Skin of body (tissue), 3 donors: ENCODE measurements at places on chromosomes 2 and 18. TPM values are rescaled to one million over a fixed set of nuclear protein-coding genes. Genes with fewer than 3 reads are reported as not detected.

GALNT3 gene
- total RNA-seq: 20.3 TPM

ICA1L gene
- 13.5 TPM for total RNA-seq

FMNL2 gene
- total RNA-seq: 43.7 TPM

ITGB6 gene
- 11.6 TPM for total RNA-seq

CTDP1 gene
- 14.1 TPM for total RNA-seq

ERLEC1 gene
- 50.9 TPM for total RNA-seq

GPAT2 gene
- 1.2 TPM for total RNA-seq

CFAP65 gene
- total RNA-seq: not detected

- DNase-seq: peak; percentile 0
Observed at GRCh38 chr2:157628477-157629415, at the start of gene ACVR1C. TSS of gene ACVR1C (minus strand) at chr2:157628864. CDS start at chr2:157628644, 220 bp downstream.

GRCh38 chr18:26719896-26720295 lies 145.6 kb downstream of the AQP4 start:
- DNase-seq: no peak

DNA sequence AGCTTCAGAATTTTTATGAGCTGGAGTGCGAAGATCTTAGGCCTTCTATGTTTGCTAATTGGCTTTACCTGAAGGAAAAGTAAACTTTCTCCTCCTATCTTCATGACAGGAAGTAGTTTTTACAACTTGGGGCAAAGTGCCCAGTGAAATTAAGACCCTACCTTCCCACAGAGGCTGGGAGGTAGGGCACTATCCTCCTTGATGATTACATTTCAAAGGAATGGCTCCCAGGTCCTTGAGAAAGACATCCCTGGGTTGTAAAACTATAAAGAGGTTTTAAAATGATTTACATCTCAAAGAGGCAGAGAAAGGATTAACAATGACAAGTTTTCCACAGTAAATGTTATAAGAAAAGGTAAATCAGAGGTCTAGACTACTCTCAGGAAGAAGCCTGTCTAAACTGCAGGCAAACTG lies 155.8 kb downstream of the CDH7 start:
- no peak for DNase-seq

- no peak for DNase-seq
Observed at GRCh38 chr2:242060212-242060835, 190.8 kb downstream of the RTP5 start.

GRCh38 chr18:36419900-36420531 lies 122.5 kb downstream of the FHOD3 start:
- no peak for DNase-seq

DNA sequence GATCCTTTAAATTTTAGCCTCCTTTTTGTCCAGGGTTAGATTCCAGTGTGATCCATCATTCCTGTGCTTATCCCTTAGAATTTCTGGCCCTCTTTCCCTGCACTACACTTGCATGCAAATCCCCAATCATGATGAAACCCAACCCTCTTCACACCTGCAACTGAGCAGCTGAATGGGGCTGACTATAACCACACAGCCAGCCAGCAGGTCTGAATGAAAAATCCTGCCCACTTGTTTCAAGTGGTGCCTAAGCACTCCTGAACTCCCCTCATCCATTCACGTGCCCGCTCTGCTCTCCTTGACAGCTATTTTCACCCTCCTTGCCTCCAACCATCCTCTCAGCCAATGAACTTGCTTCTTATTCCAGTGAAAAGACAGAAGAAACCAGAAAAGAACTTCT lies 80.5 kb upstream of the AFF3 start:
- DNase-seq: no peak

DNA sequence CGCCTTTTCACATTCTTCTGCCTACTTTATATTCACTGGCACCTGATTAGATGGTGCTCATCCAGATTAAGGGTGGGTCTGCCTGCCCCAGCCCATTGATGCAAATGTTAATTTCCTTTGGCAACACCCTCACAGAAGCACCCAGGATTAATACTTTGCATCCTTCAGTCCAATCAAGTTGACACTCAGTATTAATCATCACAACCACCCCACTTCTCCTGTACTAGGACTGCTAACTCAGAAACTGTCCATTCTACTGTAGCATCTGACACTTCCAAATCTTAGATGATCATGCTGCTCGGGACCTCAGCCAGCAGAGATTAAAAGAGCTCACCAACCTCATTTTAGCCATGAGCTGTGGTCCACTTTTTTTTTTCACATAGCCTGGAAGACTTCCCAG lies 268.5 kb downstream of the SATB2 start:
- DNase-seq: no peak

DNA sequence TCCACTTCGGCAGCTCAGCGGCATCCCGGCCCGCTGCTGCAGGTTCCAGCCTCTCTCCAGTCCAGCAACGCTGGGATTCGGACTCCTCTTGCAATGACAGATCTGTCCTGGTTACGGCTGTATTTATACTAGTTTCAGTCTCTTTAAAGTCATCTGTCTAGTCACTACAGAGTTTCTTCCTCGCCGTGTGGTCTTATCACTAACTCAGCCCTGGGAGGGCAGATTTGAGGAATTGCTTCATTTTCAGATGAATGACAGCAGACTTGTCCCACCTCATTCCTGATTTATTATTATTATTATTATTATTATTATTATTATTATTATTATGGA lies 2.2 kb downstream of the KLHL29 start:
- DNase-seq: no peak

DNA sequence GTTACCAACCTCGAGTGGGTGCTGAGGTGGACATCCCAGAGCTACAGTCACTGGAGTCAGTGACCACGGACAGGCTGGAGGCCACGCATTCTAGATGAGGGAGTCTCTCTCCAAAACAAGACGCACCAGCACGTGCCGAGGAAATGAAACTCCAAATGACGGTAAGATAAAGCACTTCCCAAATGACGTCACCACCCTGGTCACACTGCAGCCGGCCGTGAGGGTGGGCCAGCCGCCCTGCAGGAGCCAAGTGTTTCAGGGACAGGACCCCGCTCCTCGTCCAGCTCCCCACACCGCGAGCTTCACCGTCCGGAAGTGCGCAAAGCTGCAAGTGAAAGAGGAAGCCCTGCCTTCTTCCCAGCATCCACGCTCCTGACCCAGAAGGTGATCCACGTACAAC lies 99.4 kb downstream of the ZNF516 start:
- no peak for DNase-seq

GRCh38 chr2:54059986-54060385 lies 55.4 kb upstream of the ACYP2 start:
- no peak for DNase-seq

DNA sequence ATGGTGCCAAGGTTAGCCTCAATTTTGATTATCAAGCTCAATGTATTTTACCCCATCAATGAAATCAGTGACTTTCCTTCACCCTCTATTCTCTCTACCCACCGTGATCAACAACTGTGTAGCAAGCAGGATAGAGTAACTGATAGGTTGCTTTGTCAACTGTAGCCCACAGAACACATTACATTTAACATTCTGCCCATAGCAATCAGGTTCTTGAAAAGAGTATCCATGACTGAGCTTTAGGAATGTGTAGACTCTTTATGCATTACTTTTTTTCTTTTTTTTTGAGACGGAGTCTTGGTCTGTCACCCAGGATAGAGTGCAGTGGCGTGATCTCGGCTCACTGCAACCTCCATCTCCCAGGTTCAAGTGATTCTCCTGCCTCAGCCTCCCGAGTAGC lies 19.8 kb upstream of the VWA3B start:
- no peak for DNase-seq

DNA sequence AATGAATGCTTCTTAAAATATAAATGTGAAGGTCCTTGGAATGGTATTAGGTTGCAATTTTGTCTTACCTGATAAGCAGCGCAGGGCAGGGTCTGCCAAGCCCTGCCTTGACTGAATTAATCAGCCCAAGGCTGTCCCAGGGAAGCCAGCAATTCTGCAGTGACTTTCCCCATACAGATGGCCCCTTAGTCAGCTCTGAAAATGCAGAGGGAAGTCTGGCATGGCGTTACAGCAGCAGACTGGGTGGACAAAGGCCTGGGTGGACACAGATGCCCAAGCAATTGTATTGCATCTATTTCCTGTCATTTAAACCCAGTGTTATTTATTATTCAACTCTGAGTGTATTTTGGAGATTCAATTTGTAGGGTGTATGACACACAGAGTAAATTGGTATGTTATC lies 56.6 kb upstream of the NOL4 start:
- no peak for DNase-seq

- DNase-seq: no peak
Observed at GRCh38 chr2:188785061-188785460, 189.1 kb upstream of the COL3A1 start.

DNA sequence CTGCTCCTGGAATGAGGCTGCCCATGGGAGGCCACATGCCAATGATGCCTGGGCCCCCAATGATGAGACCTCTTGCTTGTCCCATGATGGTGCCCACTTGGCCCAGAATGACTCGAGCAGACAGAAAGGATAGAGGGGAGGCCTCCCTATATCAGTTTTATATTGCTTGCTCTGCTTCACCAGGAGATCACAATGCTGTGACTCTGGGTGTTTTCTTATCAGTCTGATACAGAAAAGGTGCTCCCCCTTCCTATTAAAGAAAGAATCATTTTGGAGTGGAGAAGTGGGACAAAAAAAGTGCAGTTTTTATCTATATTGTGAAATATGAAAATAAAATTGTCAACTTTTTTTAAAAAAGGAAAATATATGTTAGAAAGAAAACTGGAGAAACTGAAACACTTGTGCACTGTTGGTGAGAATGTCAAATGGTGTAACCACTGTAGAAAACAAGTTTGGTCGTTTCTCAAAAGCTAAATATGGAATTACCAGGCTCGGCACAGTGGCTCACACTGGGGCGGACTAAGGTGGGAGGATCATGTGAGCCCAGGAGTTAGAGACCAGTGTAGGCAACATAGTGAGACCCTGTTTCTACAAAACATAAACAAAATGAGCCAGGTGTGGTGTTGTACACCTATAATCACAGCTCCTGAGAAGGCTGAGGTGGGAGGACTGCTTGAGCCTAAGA lies 21.8 kb downstream of the LPIN2 start:
- DNase-seq: no peak

DNA sequence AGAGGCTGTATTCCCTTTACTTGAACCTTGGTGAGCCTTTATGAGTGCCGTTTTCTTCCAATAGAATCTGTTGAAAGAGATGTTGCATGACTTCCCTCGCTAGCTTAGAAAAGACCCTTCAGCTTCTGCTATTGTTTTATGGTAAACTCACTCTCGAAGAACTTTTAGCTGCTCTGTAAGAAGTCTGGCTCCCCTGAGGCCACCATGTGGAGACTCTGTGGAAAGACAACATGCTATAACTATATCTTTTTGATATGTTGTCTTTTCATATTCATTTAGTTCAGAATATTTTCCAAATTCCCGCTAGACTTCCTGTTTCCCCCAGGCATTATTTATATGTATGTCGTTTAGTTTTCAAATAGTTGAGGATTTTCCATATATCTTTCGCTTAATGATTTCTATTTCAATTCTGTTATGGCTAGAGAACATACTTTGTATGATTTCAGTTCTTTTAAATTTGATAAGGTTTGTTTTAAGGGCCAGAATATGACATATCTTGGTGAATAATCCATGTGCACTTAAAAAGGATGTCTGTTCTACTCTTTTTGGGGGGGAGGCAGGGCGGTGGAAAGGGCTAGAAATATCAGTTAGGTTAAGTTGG lies 64.1 kb downstream of the PTPN4 start:
- peak; percentile 24 for DNase-seq

GRCh38 chr18:70296289-70296688 lies 7.4 kb downstream of the SOCS6 start:
- no peak for DNase-seq

- no peak for DNase-seq
Observed at GRCh38 chr2:232887171-232887850, 17.2 kb downstream of the SNORC start.

DNA sequence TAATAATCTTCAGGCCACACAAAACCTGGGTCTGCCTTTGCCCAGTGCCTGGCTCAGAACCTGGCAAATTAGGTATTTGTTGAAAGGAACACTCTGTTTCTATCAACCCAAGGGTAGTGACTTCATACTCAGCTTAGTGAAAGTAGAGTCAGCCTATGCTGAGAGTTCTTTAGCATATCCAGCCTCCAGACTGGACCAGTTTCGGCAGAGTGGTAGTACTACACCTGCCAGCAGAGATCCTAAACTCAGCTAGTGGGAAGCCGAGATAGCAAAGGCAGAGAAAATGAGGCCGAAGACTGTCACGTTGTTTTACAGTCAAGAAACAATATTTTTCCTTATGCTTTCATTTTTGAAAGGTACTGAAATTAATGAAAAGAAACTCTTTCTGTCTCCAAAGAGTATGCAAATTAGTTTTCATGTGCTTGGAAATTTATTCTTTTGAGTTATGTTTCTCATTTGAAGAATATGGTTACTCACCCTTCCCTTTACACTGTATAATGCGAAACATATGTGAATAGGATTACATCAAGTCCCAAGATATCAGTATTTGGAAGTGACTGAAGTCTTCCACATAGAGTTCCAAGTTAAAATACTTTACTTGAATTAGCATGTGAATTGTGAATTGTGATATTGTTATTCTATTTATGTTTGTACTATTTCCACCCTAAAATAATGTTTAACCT lies 52.2 kb upstream of the UGP2 start:
- peak; percentile 96 for DNase-seq

- DNase-seq: no peak
Observed at GRCh38 chr18:77254711-77255405, 5.2 kb downstream of the GALR1 start.

- no peak for DNase-seq
Observed at GRCh38 chr18:58046093-58046793, 2.2 kb downstream of the NEDD4L start.

DNA sequence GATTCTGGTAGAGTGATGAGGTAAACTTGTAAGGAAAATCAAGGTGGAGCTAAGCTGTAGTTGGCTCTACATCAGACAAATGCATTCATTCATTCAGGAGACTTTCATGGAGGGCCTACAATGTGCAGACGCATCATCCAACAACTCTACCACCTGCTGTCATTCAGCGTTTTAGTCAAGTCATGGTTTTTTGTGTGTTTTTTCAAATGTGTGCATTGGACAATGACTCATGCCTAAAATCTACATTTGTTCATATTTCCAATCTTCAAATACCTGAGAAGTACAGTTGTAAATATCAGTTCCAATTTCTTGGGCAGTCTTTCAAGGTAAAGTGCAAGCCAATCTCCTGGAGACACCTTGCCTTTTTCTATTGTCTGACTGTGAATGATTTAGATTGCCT lies 108.0 kb upstream of the LGALSL start:
- no peak for DNase-seq

- DNase-seq: no peak
Observed at GRCh38 chr2:126990200-126990599, 91.5 kb downstream of the TEX51 start.

DNA sequence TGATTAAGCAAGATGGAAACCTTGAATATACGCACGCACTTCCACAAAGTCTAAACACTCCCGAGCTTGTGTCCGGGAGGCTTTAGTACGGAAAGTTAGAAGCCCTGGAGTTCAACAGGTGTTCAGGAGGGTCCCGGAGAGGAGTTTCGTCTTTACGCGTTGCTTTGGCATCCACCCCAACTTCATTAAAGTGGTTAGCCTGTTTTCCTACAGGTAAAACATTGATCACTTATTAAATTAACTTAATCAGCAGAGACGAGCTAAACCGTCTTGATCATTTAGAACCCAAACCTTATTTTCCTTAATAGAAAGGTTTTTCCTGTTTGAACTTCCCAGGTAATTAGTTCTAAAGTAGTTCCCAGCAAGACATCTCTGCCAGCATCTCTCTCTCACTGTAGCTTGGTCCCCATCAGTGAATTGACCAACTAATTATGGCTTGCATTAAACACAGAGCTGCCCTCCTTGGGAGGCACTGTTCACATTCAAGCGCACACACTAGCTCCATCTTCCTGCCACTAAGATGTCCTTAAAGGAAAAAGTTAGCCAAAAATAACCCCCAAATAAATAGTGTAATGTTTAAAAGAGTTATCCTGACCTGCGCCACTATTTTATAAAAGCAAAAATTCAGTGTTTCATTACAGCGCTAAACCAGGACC lies 1.4 kb downstream of the NPAS2 start:
- no peak for DNase-seq

GRCh38 chr2:19648583-19648982 lies 253.2 kb downstream of the TTC32 start:
- DNase-seq: no peak
